ENCODE measurements at places on chromosomes 2 and 18.

GRCh38 chr2:49278141-49278540 is 123.8 kb upstream of the FSHR start:
- no peak for DNase-seq

DNA sequence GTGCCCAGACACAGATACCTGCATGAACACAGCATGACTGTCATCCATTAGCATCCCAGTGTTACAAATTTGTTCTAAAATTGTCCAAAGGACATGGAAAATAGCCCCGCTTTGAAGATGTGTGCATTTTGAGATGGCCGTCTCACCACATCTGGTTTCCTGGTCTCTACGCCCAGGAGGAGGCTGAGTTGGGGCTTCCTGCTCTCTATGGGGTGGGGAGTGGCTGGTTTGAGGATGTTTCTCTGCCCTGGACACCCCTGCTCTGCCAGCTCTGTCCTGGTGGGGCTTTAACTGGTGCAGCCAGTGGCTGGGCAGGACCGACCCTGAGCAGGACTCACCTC is 74.6 kb upstream of the SMAD7 start:
- no peak for DNase-seq

GRCh38 chr18:79788734-79789085 is 9.0 kb upstream of the KCNG2 start:
- DNase-seq = no peak

DNA sequence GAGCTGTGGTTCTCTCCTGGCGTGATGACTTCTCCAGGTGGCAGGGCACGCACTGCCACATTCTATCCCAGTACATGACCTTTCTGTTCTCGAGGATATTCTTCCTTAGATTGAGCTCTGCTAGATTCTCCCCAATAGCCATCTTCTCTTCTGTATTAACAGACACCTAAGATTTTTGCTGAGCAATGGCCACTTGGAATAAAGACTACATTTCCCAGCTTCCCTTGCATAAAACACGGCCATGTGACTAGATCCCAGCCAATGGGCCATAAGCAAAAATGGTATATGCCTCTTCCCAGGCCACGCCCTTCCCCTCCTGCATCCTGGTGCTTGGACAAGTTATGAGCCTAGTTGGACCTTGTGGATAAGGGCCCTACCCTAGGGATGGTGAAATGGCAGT is 82.1 kb downstream of the EIF2AK3 start:
- DNase-seq = no peak

GRCh38 chr2:59314031-59314766 is 1073.1 kb upstream of the FANCL start:
- no peak for DNase-seq

- DNase-seq = no peak
Measured at GRCh38 chr2:14750433-14750832, 117.9 kb downstream of the LRATD1 start.

DNA sequence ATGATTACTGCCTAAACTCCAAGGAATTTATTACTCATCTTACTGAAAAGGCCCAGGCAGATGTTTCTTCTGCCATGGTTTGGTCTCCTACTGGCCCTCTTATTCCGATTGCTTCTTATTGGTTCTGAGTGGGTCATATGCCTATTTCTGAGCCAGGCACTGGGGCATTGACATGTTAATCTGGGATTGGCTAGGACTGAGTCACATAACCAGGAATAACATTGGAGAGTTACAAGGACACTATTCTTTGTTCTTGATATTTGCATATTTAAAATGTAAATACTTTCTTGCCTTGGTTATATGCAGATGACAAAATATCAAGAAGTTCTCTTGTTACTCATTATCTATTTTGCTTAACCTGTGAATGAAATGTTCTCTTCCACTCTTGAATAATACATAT is 534.4 kb upstream of the SLC39A10 start:
- no peak for DNase-seq

- no peak for DNase-seq
Measured at GRCh38 chr2:146413086-146413610, 1431.7 kb upstream of the ACVR2A start.

GRCh38 chr2:26300234-26300925 is 45.6 kb upstream of the SELENOI start:
- DNase-seq = no peak

DNA sequence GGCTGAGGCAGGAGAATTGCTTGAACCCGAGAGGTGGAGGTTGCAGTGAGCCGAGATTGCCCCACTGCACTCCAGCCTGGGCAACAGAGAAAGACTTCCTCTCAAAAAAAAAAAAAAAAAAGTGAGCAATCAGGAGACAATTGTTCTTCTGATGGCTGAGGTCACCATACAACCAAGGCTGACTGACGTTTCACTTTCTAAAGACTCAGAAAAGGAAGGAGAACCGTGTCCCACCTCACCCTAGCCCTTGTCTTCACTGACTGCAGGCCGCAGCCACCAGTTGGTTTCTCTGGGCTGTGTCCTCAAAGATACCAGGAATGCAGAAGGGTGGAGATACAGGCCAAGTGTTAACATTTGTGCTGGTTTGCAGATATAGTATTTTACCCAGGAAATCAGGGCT is 7.7 kb upstream of the SLC35F6 start:
- no peak for DNase-seq

- no peak for DNase-seq
Measured at GRCh38 chr2:179702912-179703311, 158.5 kb downstream of the ZNF385B start.

- DNase-seq = no peak
Measured at GRCh38 chr2:71938659-71939587, 208.7 kb downstream of the CYP26B1 start.

GRCh38 chr2:6750411-6751158 is 115.1 kb downstream of the CMPK2 start:
- no peak for DNase-seq

- no peak for DNase-seq
Measured at GRCh38 chr2:138193416-138194213, 229.3 kb downstream of the HNMT start.

GRCh38 chr2:9093324-9093723 is 89.8 kb upstream of the MBOAT2 start:
- no peak for DNase-seq
